ENCODE measurements at places on chromosomes 6 and 20.

DNA sequence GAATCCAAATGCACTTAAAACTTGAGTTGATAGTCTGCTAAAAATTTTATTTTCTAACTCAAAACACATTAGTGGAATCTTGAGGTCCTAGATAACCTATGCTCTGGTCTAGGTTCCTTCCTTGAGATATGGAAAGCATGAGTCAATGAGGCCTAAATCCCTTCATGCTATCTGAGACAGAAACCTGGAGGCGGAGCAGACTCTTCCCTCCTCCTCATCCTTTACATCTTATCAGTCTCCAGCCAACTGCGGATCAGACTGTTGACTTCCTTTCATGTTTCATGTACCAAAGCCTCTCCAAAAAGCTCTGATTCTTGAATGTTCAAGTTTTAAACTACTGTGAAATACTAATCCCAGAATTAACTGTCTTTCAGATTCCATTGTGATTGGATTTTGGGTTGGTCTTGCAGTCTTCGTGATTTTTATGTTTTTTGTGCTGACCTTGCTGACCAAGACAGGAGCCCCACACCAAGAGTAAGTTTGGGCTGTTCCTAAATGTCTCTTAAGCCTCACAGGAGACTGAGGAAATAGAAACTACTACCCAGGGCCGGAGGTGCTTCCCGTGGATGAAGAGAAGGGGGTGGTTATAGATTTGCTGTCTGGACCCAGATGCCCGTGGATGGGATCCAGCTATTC is 29.1 kb downstream of the MRAP2 start:
- no peak for DNase-seq

DNA sequence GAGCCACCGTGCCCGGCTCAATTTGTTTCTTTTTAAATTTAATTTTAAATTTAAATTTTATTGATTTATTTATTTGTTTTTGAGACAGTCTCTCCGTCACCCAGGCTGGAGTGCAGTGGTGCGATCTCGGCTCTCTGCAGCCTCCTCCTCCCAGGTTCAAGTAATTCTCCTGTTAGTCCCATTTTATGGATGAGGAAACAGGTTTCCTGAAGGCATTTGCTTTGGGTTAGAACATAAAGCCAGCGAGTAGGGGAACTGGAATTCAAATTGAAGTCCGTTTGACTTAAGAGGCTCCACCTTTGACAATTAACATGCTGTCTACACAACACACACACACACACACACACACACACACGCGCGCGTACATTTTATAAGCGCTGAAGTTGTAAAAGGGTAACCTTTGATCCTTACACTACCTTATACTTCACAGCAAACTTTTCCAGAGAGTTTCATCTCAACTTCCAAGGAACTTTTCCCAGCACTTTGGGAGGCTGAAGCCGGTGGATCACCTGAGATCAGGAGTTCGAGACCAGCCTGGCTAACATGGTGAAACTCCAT is 232.0 kb downstream of the BCAS1 start:
- no peak for DNase-seq

DNA sequence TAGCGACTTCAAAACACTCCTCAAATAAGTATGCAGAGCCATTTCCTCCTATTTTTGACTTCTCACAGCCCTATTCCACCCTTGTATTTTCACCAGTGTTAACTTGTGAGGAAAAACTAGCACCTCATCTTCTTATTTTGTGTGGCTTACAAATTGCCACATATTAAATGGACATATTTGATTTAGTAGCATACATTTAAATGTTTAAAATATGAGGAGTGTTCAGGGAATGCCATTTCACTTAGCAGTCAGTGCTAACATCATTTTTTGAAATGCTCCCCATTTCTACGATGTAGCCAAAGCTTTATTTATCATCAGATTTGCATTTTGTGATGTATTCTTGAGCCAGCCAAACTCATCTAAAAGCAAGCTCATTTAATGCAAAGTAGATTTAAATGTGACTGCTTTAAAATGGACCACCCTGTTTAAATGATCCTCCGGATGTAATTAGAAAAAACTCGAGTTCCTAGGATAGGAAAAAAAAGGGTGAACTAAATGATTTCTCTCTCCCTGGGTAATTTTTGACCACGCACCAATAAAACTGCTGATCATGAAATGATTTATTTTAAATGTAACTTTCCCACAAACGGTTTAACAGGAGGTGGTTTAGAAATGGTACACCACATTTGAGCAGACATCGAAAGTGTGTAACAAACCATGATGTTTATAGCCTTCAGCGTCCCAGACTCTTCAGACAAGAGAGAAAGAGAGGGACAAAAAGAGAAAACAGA is 172.6 kb downstream of the CD83 start:
- DNase-seq = no peak

- DNase-seq = no peak
Observed at GRCh38 chr6:146898069-146898887, 299.5 kb downstream of the ADGB start.

DNA sequence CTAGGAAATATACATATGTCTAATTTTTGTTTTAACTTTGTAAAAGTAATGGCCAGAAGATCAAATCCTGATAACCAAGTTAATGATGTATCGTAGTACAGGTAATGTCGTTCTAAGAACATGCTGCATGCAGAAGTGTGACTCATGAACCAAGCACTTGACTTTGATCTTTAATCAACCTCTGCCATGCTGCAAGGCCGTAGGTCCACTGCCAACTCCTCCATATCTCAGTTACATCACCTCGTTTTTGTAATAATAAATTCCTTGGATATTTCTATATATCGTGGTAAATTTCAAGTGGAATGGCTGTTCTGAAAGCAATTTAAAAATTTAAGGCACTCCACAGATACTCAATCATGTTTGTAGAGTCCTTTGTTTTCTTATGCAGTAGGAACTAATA is 771.7 kb downstream of the EPHA7 start:
- no peak for DNase-seq

DNA sequence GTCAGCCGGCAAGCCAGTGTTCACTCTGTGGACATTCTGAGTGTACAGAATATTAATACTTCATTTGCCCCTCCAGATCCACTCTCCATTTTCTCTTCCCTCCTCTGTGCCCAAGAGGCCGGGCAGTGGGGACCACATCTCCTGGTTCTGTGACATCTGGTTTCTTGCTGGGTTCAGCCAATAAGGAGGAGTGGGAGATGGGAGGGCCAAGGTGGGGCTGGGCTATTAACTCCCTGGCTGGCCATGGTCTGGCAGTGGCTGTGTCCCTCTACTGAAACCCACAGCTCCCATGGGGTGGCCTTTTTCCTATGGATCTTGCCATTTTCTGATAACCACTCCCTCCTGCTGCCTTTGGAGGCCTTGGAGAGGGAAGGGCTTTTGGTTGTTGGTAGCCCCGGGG is 30.0 kb upstream of the SALL4 start:
- DNase-seq = no peak

- no peak for DNase-seq
Observed at GRCh38 chr6:10413850-10414738, 780 bp downstream of the TFAP2A start.

DNA sequence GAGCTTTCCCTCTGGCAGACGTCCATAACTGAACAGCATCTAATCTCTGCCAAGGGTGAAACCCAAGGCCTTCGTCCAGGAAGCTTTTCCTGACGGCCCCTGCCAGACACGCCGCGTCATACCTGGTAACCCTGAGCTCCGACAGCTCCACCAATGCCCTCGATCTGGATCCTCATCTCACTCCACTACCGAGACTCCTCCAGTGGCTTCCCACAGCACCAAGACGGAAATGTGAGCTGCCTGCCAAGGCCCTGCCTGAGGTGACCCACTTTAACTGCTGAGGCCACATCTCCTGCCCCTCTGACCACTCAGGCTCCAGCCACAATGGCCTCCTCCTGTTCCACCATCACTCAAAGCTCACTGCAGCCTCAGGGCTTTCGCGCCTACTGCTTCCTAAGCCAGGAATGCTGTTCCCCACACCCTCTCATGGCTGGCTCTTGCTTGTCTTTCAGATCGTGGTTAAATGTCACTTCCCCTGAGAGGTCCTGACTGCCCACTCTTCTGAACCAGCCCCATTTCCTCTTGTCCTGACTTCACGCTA is 143.2 kb downstream of the PREX1 start:
- DNase-seq = no peak

- DNase-seq = no peak
Observed at GRCh38 chr6:75748003-75748742, 866 bp upstream of the MYO6 start.

GRCh38 chr20:20303320-20303719 is 64.6 kb upstream of the INSM1 start:
- DNase-seq = no peak

- no peak for DNase-seq
Observed at GRCh38 chr6:20117474-20117873, 94.8 kb downstream of the MBOAT1 start.

DNA sequence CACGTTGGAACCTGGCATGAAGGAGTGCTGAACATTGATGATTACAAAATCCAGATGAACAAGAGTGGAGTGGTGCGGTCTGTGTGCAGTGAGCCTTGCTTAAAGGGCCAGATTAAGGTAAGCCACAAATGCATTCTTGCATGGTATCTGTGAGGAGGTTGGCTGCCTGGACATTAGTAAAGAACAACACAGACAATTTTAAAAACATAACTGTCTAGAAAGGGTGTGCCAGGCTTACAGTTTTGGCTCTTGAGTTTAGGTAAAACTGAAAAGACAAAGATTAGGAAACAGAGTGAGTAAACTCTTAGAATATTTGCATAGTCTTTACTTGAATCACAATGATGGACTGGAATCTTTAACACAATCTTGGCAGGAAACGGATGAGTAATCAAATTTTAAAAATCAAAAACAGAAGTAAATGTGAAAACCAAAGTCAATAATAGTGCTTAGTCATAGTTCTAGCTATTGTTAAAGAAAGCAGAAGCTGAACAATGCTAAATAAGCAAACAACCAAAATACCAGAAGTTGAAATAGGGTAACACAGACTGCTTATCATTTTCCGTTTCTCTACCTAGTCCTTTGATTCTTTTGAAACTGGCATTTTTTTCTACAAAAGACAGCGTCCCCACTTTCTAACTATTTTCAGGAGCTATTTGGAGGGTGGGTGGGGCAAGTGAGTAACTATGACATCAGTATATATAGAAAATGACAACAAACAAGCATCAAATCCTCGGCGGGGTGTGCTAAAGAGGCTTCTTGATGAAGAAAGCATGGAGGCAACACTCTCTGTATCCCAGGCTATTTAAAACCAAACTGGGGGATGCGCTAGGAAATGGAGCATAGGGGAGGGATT is 185.8 kb upstream of the RAB32 start:
- no peak for DNase-seq

GRCh38 chr20:33852626-33853506 is 41.7 kb downstream of the CHMP4B start:
- no peak for DNase-seq

GRCh38 chr20:33399924-33400323 is 1.4 kb downstream of the CDK5RAP1 start:
- no peak for DNase-seq

DNA sequence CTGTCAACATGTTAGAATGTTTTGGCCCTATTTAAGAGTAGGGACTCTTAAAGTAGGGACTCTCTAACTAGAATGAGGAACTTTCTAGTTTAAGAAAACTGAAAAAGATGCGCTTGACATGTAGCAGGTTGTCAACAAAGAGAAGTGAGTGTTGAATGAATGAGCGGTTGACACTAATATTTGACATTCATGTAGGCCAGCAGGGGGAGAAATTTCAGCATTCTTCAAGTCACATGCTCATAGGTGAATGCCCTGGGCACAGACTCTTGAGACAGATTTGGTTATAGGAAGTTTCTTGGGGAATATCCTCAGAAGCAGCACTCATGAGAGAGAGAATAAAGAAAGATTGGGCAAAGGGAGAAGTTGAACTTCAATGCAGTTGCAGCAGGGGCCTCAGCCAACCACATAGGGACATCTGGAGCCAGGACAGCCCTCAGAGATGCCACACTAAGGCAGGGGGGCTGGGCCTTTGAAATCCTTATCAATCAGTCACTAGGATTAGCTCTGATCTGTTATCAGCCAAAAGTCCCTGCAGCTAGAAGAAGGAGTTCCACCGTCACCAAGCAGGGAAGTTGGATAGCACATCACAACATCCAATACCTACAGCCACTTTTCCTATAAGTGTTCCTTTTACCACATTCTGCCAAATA is 145.1 kb upstream of the FKBP1C start:
- DNase-seq = no peak

DNA sequence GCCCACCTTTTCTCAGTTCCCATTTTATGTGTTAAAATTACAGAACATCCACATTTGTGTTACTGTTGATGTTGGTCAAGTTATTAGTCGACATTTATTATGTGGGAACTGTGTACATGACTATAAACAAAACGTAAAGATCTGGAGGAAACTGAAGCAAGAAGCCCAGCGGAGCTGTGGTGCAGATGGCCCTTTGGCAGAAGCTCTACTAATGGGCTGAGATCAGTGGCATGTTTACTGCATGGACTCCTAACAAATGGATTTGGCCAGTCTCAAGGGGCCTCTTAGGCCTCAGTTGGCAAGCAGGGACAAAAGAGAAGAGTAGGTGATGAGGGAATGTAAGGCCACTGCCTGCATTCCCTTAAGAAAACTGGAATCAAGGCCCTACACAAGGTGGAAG is 282.1 kb upstream of the TCF21 start:
- no peak for DNase-seq

DNA sequence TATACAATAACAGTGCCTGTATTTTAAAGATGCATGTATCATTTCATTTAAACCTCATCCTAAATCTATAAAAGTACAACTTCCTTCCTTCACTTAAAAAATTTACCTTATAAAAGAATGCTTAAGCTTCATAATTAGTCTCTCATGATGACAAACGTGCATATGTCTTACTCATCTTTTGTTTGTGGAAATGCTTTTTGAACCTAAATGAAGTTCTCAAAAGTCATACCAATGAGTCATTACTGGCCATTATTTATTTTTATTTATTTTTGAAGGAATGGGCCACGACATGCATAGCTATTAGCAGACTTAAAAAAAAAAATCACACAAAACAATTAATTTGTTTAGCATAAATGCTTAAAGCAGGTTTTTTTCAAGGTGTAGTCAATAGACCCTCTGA is 3.7 kb downstream of the TFB1M start:
- DNase-seq = no peak

DNA sequence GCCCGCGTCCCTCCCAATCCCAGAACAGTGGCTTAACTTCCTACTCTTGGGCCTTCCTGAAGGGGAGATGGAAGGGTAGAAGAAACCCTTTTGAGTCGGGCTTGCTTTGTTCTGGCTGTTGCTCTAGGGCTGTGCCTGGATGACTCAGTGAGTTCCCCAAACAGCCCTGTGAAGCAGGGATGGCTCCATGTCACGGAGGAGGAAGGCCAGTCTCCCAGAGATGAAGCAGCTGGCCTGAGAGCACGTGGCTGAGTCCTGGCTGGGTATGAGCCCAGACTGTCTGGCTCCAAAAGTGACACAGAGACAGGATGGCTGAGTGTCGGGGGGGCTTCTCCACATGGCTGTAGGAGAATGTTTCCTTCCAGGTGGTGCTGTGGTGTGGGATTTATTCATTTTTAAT is 4.6 kb downstream of the SYTL3 start:
- DNase-seq = no peak

DNA sequence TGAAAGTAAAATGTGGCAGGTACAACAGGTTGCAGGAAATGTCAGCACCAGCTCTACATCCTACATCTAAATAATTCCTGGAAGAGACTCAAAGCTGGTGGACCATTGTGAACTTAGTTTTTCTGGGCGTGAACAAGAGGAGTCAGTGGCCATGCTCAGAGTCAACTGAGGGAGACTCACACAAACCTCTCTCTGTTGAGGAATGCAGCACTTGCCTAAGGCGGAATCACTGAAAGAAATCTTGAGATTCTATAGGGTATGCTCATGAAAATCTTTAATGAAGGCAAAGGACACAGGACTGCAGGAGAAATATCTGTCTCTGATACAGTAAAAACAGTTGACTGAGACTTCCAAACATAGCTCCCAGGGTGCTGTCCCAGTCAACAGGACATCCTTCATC is 22.5 kb downstream of the SLC17A4 start:
- no peak for DNase-seq

Data from left kidney (tissue), 8 donors.